ENCODE measurements at places on chromosomes 7 and 10.

DNA sequence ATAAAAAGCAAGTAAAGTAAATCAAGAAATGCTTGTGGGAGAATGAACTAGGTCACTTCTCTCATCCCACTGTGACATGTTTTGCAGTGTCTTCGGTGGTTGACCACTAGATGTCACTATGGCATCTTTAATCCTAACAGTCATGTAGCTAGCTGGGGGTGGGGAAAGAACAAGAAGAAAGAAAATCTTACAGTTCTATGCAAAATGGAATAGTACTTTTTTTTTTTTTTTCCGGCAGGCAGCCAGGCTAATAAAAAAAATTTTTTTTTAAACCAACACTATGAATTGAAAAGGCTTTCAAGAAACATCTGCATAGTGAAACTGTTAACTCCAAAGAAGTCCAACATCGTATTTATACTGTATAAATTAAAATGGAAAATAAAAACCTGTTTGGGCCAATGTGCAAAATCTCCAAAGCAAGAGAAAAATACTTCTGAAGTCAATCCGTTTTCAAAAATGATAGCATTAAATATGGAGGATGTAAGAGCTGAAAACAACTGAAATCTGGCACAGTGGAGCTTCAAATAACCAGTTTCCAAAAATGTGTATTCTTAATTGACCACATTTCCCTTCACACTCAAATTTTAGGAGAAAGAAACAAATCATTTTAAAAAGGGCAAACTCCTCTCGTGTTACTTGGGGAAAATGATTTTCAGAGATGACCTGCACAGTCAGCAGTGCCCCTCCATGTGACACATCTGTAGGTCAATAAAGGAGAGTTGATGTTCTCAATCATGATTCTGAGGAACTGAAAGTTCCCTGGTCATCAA lies 38.5 kb downstream of the CDK1 start:
- peak; percentile 88 for DNase-seq

DNA sequence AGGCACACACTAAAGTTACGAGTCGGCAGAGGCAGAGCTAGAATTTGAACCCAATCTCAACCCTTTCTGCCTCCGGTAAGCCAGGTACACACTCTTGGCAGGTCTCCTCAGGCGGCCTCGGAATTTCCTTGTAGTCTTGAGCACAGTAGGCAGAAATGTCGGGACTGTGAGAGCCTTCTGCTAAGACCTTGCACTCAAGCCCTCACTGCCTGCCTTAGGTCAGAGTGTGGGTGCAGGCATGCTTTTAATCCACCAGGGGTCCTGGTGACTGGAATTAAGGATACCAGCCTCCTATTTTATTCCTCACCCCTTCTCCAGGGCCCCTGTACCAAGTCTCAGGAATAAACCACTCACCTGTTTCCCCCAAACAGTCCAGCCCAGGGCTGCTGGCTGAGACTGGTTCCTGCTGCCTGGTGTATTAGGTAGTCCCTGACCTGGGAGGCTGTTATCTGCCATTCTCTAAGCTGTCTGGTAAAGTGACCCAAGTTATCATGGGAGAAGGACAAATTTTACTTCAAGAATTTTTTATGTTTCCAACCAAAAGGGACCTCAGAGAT lies 855 bp downstream of the ATP6V1F start:
- peak; percentile 59 for DNase-seq

DNA sequence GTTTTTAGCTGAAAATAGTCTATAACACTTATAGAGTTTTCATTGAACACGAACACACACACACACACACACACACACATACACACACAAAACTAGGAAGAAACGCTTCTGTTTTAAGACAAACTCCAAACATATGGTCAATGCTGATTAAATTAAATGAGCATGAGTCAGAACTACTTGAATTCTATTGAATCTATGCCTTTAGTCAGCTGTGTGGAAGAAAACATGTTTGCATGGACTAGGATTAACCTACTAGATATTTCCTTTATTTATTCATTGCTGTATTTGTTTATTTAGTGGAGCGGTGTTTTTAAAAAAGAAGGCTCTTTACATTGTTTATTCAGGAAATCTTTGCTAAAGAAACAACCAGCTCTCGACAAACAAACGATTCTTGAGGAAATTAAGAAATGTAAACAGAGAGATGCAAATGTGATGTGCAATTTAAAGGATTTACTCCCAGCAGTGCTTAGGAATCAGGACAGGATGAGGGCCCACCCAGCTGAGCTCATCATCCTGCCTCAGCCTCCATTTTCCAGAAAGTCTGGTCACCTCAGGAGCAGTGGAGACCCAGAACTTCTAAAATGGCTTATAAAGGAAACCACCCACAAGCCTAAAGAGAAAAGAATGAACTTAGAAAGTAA lies 83.2 kb downstream of the PDE1C start:
- no peak for DNase-seq

- no peak for DNase-seq
Observed at GRCh38 chr10:12511651-12512050, 162.3 kb downstream of the CAMK1D start.

GRCh38 chr7:89500084-89500483 lies 654.2 kb upstream of the STEAP1 start:
- DNase-seq: no peak

DNA sequence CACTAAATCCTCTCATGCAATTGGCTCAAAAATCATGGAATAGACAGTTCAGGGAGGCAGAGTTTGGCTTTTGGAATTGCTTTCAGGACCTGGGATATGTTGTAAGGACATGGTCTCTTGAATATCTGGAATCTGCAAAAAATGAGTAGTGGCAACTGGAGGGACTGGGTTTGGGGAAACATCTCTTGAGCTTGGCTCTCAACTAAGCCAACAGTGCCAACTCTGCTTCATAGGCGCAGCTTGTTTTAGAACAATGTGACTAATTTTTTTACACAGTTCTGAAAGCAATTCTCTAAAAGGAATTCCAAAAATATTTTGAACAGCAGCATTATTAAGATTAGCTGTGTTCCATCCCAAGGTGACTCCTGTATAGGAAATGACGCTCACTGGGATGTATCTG lies 121.5 kb upstream of the DPP6 start:
- DNase-seq: no peak

GRCh38 chr10:108454224-108454623 lies 1289.7 kb upstream of the SORCS1 start:
- DNase-seq: no peak

DNA sequence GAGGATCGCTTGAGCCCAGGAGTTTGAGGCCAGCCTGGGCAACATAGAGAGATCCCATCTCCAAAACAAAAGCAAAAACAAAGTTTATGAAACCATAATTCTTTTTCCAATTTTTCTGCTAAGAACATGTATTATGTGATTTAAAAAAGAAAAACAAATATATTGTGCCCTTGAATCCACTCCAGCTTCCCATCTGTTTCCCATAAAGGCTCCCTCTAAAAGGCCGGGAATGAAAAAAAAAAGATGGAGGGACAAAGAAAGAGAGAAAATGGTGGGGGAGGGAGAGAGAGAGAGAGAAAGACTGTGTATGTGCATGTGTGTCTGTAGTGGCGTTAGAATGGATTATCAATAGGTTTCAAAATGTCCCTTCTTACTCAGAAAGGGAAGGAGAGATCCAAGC lies 20.5 kb upstream of the GSDME start:
- DNase-seq: no peak

GRCh38 chr7:23938937-23939552 lies 229.0 kb downstream of the STK31 start:
- DNase-seq: peak; percentile 81

GRCh38 chr7:157294773-157295172 lies 42.0 kb upstream of the DNAJB6 start:
- no peak for DNase-seq

DNA sequence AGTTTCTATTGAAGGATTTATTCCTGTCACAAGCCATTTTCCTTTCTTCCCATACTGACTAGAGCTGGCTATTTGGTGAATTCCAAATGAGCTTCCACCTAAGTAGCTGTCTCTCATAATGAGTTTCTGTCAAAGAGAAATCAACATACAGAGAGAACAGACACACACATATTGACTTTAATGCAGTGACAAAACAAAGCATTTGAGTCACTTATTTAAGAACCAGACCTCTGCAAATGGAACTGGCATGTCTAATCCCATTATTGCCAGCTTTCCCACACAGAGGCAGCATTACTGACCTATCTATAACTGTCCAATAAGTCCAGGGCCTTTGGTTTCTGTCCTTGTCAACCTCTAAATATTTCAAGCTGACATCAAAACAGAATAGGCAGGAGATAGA lies 179.3 kb upstream of the CSTF2T start:
- DNase-seq: no peak

DNA sequence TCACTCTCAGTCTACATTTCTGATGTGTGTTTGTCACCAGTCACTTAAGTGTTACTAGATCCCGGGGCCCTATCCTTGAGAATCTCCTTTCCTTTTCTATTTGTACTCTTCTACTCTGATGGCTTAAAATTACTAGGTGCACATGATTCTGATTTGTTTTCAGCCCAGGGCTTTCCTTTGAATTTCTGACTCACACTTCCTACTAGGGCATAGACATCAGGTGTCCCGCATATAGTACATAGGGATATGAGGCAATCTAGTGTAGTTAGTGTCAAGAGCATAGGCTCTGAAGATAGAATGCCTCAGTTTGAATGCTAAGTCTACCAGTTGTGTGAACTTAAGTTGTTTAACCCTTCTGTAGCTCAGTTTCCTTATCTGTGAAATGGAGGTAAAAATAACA lies 49.4 kb upstream of the LRRN3 start:
- no peak for DNase-seq

- no peak for DNase-seq
Observed at GRCh38 chr7:106774213-106774767, 90.8 kb upstream of the PIK3CG start.

Measured in A172 (cell line).